ENCODE measurements at places on chromosomes 7 and 10.

DNA sequence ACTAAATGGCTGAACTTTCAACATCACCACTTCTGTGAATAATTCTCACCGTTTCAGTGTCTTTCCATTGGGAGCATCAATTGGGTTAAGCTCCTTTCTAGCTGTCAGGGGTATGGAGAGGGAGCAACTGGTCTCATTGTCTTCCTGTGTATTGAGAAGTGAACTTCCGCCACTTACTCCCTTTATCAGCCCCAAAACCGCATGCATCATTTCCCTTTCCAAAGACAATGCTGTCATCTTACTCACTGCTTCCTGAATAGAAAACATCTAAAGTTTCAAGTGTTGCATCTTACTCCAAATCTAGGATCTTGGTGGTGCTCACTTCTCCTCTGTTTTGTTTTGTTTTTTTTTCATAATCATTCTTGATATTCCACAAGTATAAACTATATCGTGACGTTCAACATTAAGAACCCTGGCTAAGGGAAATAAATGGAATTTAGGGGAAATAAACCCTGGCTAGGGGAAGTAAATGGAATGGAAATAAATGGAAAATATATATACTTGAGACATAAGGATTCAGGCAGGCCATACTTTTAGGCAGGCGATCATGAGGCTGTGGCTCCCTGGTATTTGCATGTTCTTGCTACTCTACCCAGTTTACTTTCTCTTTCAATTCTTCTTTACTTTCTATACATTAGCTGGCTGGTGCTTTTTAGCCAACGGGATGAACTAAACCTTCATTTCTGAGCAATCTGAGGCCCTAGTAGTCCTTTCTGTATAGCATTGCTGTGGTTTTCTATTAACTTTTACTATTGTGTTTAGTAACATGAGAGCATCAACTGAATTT, 371.9 kb downstream of the BMPER start:
- DNase-seq = no peak

DNA sequence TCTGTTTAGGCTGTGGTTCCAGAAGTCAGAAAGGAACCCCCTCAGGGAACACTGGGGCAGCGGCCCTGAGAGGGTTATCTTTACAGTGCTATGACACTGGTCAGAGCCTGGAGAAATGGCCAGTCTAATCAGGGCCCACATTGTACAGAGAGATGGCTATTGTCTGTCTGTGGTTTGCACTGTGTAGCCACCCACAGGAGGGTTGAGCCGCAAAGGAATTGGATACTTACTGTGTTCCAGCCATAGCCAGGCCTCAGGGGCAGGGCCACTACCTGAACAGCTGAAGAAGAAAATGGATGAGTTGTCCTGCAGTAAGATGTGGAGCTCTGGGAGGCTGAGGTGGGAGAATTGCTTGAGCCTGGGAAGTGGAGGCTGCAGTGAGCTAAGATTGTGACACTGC, 47.5 kb upstream of the PODXL start:
- no peak for DNase-seq

DNA sequence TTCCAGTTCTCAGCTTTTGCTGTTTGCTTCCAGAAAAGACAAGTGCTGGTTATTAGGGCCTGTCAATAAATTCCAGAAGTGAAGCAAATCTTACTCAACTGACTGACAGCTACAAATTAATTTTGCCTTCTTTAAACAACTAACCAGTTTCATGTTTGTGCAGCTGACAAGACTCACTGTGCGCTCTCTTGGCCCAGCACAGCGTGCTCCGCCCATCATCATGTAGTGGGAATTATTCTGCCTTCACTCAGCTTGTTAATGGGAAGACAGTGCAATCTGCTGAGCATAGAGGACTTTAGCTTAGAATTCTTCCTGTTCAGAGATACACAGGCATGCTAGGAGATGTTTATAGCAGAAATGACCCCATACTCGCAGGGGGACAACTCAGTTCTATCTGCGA, 808.9 kb downstream of the CCSER2 start:
- DNase-seq = no peak

GRCh38 chr7:14973712-14974428, 71.3 kb upstream of the DGKB start:
- DNase-seq = no peak

- DNase-seq = no peak
Measured at GRCh38 chr7:134442441-134443220, 16.3 kb downstream of the AKR1B1 start.

DNA sequence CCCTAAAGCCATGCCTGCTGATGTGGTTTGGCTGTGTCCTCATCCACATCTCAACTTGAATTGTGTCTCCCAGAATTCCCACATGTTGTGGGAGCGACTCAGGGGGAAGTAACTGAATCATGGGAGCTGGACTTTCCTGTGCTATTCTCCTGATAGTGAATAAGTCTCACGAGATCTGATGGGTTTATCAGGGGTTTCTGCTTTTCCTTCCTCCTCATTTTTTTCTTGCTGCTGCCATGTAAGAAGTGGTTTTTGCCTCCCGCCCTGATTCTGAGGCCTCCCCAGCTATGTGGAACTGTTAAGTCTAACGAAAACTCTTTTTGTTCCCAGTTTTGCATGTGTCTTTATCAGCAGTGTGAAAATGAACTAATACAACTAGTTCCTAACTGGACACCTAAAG, 11.8 kb downstream of the MACROH2A2 start:
- DNase-seq = no peak

DNA sequence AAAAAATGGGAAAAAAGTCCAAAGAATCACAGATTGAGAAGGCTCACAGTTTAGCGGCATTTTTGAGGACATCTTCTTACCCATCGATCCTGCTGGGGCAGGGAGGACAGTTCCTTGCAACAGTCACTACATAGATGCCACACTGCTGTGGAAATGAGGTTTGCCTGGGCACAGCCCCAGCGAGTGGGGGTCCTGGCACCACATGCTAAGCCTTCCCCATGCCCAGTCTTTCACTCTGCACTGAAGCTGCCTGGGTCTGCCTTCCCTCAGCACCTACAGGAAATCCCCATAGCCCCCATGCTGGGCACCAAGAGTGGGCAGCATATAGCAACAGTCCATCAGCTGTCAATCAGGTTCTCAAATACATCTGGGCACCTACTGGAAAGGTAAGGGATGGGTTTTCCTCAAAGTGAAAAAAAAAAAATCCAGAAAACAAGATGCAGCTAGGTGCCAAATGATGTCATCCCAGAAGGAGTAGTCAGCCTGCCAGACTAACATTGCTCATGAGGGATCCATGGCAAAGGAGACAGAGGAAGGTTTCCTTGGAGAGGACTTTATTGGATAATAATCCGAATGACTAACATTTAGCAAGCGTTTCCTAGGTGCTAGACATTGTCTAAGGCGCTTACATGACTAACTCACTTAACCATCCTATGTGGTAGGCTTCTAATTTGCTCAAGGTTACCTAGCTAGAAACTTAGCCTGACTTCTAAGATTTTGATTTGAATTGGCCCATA, 125.7 kb upstream of the CXCL12 start:
- DNase-seq = no peak

- no peak for DNase-seq
Measured at GRCh38 chr7:155835446-155836215, 23.4 kb upstream of the SHH start.

DNA sequence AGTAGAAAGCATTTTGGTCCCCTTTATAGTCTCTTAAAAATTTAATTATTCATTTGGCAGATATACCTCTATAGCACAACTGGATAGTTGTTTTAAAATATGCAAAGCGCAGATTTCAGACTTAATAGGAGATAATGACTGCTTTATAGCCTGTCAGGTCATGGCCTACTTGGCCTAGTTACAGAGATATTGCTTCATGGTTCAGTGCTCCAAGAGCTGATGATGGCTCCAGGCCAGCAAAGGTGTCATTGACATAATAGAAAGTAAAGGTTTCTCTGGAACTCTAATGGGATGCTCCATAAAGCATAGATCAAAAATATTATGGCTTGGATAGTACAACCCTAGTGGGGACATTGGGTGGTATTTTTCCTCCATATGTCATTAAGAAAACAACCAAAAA, 285.7 kb downstream of the NXPH1 start:
- peak; percentile 28 for DNase-seq

GRCh38 chr7:65946904-65947303, 35.1 kb downstream of the GUSB start:
- no peak for DNase-seq

DNA sequence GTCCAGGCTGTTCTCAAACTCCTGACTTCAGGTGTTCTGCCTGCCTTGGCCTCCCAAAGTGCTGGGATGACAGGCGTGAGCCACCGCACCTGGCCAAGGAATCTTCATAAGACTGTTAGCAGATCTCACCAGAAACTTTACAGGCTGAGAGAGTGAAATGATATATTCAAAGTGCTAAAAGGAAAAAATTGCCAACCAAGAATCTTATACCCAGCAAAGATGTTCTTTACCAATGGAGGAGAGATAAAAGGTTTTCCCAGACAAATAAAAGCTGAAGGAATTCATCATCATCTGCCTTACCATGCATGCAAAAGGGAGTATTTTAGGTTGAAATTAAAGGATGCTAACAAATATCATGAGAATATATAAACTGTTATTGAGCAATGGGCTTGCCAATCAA, 23.6 kb downstream of the GIMAP7 start:
- DNase-seq = no peak

- peak; percentile 38 for DNase-seq
Measured at GRCh38 chr10:123858077-123858681, 33.4 kb downstream of the CPXM2 start.

- DNase-seq = peak; percentile 15
Measured at GRCh38 chr10:69124563-69125268, 738 bp downstream of the VPS26A start.

DNA sequence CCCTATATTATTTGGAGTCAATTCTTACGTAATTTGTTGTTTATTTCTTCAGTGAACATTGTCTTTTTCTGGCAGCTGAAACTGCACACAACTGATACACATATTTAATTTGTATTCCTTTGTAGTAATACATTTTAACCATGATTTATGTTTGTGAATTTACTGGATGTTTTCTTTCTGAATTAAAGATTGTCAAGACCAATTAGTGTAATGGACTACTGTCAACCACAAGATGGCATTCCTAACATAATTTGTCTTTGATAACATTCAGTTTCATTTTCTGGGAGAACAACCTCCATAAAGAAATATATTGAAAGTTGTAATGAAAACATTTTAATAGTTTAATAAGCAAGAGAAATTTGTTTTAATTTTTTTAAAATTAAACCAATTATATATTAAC, 10.1 kb downstream of the THNSL1 start:
- no peak for DNase-seq

GRCh38 chr7:39700932-39701331, 77.6 kb downstream of the RALA start:
- DNase-seq = no peak

- DNase-seq = no peak
Measured at GRCh38 chr10:68665841-68666240, 55.2 kb upstream of the CCAR1 start.

GRCh38 chr10:85888004-85888403, 478.6 kb downstream of the GRID1 start:
- DNase-seq = no peak

GRCh38 chr7:125661677-125662076, 732.1 kb upstream of the POT1 start:
- DNase-seq = no peak

DNA sequence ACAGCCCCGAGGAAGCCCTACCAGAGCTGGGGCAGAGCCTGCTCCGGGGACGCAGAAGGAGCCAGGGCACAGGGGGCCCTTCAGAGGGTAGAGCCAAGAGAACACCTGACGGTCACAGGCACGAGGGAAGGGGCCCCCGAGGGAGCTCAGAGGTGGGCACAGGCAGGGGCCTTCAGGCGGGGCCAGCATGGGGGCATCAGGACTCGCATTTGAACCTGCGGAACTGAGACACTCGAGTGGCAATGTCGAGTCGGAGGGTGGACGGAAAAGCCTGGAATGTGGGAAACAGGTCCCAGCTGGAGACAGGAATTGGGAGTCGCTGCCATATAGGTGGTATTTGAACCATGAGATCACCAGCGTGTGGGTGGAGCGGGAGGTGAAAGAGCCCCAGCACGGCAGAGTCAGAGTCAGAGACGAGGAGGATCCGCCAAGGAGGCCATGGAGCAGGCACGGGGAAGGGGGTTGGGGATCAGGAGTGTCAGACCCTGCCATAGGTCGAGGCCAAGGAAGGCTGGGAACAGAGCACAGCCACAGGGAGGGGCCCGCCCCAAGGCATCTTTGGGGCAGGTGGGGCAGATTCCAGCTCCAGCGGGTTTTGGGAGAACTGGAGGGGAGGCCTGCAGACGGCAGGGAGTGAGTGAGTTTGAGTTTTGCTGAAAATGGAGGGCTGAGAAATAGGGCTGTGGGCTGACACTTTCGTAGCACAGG, 13.8 kb downstream of the STK32C start:
- DNase-seq = no peak

DNA sequence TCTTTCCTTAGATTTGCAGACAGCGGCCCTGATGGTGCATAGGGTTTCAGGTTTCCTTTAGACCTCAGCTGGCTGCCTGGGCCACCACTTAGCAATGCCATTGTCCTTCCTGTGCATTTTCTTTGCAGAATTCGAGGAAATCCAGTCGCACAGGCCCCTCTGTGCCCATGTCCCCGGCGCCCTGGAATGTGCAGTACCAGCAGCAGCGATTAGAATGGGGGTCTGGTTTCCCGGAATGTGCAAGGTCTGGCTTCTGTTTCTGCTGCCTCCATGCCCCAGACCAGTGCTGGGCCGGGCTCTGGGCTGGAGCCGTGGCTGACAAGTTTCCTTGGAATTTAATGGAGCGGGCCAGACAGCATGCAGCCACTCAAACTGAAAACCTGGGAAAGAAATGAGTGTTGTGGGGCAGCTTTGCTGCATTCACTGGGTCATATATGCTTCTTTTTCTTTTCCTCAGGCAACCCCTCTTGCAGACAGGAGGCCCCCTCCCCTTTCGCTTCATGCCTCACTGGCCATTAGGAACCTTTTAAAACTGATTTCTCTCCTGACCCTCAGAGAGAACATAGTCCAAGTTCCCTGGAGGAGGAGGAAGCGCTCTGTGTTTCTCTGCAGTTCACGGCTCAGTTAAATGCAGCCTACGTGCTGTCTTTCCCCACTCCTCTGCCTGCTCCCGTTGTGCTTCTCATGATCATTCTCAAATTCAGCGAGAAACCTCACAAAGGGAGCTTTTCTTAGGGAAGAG, 14.4 kb downstream of the HTRA1 start:
- DNase-seq = no peak

DNA sequence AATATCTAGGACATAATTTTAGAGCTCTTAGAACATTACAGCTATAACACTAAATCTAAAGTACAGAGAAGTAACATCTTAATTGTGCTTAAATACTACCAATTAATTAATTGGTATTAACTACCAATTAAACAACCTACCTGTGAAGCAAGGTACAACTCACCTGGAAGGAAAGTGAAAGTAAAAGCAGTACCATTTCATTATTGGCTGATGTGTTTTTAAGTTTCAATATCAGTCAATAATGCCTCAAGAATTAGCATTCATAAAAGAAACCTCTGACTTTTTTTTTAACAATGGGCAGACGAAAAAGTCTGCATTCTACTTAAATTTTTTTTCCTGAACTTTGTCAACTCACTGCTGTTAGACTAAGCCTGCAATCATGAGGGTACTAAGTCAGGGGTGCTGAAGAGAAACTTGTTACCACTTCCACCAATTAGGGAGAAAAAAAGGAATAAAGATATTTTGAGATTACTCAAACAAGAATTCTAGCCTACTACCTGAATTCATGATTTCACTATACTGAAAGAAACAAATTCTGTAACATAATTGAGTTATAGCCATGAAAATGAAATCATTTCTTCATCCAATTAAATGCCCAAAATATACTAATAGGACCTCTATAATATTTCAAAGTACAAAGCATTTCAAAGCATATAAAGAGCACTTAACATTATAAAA, 19.9 kb downstream of the UPF2 start:
- DNase-seq = no peak

GRCh38 chr10:71423901-71424300, 27.2 kb downstream of the CDH23 start:
- DNase-seq = no peak

GRCh38 chr10:133520193-133520738, 6.9 kb upstream of the CYP2E1 start:
- DNase-seq = peak; percentile 85

Data from BE2C (cell line).